ENCODE measurements at places on chromosomes 2 and 18.

DNA sequence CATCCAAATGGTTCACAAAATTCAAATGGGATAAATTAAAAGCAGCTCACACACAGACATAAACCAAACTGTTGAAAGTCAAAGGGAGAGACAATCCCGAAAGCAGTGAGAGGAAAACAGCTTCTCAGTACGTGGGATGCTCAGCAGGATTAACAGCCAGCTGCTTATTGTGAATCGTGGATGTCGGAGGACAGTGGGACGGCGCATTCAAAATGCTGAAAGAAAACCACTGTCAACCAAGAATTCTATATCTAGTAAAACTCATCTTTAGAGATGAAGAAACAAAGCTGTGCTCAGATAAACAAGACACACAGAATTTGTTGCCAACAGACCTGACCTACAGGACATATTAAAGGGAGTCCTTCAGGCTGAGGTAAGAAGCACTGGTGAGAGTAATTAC lies 102.9 kb downstream of the NFATC1 start:
- DNase-seq = no peak

DNA sequence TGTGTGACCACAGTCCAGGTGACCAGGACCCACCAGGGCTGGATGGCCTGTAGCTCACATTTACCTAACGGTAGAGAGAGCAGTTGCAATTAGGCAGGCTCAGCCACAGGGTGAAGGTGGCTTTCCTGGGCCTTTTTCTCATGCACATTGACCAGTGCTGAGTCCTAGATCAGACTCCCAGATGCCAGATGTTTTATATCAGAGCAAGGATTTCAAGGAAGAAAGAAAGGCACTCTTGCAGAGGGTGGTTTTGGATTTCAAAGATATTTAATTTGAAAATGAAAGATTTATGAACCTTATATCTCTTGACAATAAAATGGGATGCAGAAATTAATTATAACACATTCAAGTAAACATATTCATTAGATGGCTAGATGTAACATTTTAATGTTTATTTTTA lies 694.2 kb upstream of the GYPC start:
- no peak for DNase-seq

- no peak for DNase-seq
These were observed 56.3 kb downstream of the SRBD1 start for GRCh38 chr2:45554742-45555140.

DNA sequence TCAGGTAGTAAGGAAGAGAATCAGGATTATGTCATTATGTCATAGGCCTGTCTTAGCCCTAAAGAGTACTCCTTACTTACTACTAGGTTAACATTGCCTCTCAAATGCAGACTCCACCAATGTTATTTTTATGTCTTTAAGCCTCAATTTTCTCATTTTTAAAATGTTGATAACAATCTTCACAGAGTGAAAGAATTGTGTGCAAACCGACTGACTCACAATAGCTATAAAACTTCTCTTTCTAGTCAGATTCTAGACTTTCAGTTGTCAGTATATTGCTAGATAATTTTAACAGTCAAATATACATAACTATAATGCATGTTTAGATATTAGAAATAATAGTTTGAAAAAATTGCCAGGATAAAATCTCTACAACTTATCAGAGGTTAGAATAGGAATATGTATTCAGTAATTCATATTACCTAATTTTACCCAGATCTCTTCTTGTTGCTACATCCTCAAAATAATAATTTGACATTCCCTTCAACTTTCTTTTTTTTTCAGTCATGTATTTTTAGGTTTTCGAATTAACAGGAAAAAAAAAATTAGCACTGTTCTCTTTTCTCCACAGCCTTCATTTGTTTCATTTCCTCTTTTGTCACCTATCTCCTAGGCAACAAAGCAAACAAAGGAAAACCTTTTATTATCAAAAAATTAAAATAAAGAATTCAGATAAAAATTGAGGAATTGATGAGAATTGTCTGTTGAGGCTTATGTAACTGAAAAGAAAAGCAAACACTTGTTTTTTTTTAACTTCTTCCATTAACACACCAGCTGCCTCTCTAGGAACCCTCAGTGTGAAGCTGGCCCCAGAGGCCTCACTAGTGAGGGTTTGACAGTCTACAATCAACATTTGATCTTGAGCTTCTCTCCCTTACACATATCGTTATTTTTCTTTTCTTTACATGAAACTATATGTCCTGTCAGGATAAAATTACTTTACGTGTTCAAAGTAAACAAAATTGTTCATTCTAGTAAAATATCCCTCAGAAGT lies 279.0 kb downstream of the CALCRL start:
- DNase-seq = no peak

DNA sequence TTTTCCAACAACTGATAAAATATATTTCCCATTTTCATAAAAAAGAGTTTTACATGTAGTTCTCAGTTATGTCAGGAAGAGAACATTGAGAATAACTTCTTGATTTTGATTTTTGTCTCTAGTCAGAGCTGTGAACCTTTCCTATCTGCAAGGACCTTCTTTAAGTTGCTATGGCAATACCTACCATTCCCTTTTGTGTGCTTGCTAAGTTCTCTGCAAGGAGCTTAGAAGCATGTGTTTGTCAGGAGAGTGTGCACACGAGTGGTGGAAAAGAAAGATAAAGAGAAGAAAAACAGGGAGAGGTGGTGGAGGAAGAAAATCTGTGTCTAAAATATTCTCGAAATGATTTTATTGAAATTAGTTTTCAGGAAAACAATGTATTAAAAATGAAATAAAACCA lies 140.3 kb upstream of the SLC8A1 start:
- no peak for DNase-seq

DNA sequence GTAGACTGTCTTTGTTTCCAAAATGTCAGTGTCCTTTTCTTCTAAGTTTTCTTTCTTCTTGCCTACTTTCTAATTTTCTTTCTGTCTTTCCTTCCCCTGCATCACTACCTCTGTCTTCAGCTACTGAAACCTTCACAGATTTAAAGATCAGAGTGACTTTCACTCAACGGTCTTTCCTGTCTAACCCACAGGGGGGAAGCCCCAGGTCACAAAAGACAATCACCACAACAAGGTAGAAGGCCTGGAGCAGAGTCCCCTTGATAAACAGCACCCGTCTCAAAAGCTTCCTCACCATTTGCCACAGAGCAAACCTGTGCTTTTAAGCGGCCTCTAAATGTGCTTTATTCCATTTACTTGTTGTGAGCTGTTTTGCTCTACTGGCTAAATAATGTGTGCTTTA lies 665.4 kb downstream of the BCL11A start:
- no peak for DNase-seq

GRCh38 chr2:237900891-237901831 lies 41.7 kb downstream of the RAMP1 start:
- no peak for DNase-seq

DNA sequence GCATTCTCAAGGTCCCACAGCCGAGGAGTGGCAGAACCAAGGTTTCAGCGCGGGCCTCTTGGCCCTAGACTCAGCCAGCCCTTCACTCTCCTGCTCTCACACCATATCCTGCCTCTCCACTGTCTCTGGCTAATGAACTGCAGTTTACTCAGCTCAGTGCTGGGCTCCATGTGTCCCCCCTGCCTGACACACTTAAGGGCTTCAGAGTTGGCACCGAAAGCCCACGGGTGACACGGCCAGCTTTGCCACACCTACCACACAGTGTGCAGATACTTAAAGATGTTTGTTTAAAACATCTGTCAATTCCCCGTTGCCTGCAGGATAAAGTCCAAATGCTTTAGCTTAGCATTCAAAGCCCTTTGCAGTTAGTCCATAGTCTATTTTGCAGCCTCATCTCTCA lies 241.2 kb downstream of the SEPTIN10 start:
- peak; percentile 1 for DNase-seq

- no peak for DNase-seq
These were observed 205.4 kb downstream of the ZNF407 start for GRCh38 chr18:74803117-74803516.

- peak; percentile 97 for DNase-seq
These were observed at the start of gene KCNK3 for GRCh38 chr2:26692279-26692896. Gene KCNK3, plus strand, starts transcription at chr2:26692722. Its CDS starts 154 bp downstream, at chr2:26692876.

GRCh38 chr2:56369316-56369715 lies 185.5 kb downstream of the CCDC85A start:
- no peak for DNase-seq

GRCh38 chr2:230773039-230773773 lies 60.6 kb downstream of the CAB39 start:
- no peak for DNase-seq

DNA sequence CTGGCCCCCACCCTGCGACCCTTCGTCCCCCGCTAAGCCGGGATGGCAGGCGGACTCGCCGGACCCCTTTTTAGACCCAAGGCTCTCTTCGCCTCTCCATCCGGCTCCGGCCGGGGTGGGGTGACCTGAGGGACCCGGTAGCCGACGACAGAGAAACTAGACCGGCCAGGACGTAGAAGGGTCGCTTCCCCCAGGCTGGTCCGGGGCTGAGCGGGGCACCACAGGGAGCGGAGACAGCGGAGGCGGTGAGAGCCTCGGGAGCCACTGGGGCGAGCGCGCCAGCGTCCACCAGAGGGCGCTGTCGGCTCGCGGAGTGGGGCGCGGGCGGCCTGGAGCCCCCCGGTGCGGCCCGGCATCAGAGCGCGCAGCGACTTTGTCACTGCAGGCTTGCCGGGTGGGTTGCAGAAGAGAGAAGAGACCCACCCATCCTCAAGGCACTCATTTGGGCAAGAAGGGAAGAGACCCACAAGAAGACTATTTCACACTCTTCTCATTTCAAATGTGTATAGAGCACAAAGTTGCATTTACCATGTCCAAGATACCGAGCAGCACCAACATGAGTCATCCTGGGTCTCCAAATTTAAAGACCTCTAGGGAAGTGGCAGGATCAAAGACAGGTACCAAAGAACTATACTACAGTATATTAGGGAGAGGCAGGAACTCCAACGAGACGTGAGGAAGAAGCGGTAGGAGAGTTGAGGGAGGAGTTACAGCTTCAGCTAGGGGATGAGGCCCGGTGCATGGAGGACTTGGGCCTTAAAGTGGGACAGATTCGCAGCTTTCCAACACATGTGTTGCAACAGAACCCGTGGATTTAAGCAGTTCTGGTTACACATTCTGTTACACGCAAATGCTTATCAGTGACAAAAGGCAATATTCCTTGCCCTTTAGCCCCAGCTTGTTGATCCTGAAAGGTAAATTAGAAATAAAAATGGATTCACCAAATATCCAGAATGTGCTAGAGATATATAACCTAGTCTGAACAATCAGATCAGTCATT lies 7.6 kb upstream of the PRKCE start:
- DNase-seq = peak; percentile 98

DNA sequence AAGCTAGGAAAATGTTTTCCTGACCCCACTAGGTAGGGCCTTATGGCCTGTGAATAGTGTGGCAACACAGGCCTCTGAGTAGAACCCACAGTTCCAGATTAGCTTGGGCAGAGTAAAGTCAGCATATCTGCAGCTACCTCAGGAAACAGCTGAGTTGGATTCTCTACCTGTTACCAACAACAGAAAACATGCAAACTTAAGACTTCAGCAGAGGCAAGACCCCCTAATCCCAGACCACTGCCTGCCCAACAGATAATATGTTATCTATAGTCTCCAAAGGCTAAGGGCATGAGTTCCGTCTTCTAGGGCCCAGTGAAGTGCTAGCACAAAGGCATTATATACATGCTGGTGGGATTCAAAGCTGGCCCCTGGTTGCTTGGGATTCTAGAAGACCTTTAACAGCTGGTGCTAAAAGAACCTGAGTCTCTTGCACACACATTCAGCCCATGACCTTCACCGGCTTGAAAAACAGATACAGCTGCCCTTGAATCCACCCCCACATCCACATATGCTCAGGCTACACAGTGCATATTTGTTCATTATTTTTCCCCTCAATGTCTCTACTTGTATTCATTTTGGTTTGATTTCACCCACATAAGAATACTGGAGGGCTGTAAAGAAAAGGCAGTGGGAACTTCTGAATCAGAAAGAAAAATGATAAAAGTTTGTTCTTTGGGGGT lies 13.5 kb upstream of the UBXN4 start:
- no peak for DNase-seq

DNA sequence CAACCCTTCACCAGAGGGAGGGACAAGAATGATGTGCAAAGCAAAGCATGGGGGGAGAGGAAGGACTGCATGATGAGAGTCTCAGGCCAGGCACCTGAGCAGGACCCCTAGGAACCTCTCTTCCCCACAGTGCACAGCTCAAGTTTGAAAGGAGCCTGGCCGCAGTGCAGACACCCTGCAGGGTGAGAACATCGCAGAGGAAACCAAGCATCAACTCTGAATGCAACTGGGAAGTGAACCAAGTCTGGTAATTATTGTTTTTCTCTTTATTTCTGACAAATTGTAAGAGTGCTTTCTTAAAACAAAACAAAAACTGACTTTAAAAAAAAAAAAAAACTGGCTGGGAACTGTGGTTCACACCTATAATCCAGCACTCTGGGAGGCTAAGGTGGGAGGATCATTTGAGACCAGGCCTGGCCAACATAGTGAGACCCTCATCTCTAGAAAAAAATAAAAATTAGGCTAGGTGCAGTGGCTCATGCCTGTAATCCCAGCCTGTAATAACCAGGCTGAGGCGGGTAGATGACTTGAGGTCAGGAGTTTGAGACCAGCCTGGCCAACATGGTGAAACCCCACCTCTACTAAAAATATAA lies 15.3 kb downstream of the NPC1 start:
- DNase-seq = no peak

GRCh38 chr2:147373800-147374422 lies 470.9 kb upstream of the ACVR2A start:
- DNase-seq = no peak

All from SK-N-SH (cell line).